ENCODE measurements at places on chromosomes 2 and 18.
A peak's percentile ranks its signal among the peaks of the same experiment; 100 is the strongest.

DNA sequence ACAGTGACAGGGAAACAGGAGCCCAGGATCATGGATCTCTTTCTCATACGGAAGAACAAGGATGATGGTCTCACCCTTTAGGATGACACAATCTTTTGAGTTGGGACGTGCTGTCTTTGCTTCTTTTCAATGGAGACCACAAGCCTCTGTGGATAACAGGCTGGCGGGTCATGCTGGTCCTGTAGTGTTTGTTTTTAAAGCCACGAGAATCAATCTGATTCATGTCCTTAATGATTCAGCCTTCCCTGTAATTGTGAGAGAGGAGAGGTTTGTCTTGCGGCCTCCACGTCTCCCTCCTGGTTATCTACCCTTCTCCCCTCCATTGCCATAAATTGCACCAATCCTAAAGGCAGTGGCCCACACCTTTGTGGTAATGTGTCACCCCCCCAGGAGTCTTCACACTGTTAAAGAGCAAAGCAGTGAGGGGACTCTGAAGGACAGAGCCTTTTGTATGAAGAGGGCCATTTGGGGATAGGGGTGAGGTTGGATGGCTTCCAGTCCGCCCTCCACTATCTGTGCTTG, 87.7 kb upstream of the TGFA start:
- DNase-seq, result no peak

DNA sequence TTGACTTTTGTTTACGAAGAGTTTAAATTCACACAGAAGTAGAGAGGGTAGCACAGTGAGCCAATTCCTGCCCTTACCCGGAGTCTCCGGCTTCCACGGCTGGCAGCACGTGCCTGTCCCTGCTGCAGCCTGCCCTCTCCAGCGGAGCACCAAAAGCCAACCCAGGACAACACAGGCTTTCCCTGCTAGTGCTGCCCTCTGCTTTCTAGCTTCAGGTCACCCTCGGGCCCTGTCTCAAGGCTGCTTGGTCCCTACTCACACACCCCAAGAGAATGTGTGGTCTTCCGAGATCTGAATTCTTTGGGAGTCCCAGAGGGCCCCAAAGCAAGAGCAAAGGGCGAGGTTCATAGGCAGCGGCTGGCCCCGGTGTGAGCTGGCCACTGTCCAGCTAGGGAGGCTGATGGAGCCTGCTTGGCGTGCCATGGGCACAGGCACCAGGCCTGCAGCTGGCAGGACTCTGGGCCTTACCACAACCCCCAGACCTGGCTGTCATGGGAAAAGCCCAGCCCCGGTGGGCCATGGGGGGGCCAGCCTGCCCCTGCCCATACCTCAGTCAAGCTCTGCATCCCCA, 7.0 kb upstream of the HS6ST1 start:
- DNase-seq, result no peak

DNA sequence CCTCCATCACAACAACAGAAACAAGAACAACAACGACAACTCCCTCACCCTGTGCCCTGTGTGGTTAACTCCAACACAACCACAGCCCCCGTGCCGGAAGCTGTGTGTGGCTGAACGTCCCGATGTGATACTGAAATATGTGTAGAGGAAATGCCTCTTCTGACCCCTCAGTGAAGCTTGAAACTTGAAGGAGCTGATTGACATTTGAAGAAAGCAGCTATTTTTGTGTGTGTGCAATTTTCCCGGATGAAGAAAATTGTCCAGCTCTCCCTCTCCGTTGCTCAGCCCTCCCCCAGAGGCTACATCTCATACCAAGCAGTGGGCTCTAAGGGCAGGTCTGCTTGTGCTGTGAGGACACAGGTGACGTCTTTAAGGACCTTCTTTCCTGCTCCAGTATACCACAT, 173.8 kb downstream of the ICOS start:
- DNase-seq, result peak; percentile 16

DNA sequence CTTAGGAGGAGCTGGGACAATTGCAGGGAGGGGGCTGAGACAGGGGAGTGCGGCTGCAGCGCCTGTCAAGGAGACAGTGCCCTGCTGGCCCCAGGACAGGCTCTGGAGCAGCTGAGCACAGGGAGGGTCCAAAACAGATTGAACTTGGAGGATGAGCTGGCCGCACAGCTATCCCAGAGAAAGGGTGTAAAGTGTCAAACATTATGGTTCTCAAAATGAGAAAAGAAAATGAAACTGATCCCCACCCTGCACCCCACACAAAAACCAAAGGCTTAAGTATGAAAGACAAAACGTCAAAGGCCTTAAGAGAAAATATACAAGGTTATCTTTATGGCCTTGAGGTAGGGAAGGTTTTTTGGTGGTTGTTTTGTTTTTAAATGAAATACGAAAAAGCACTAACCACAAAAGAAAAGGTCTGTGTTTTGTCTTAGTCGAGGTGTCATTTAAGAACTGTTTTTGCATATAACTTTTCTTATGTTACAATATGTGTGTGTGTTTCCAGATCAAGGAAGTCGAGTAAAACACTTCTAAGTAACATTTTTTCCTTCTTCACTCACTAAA, 111.8 kb downstream of the HDAC4 start:
- DNase-seq, result peak; percentile 79

DNA sequence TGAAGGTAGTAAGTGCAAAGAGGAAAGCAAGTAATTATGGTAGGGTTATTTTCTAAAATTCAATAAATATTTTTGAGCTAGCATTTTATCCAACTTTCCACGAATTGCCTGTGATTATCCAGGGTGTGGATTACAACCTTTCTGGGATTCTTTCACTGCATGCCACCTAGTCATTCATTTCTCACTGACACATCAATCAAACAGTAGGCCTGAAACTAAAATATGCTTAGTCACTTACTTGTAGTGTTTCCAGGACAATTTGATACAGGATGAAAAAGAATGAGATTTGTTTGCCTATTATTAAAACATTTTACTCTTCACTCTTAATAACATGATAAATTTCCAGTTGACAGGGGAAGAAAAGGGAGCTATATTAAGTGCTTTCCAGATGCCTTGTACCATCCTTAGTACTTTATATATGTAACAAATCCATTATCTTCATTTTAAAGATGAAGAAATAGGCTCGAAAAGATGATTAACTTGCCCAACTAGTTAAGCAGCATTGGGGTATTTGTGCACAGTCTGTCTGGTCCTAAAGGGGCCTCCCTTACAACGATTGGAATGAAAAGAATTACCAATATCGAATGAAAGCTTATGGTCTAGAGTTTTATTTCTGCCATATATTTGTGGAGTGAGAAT, 70.4 kb downstream of the KCTD1 start:
- DNase-seq, result no peak

- DNase-seq, result no peak
Measured at GRCh38 chr2:172834881-172835280, 99.2 kb downstream of the RAPGEF4 start.

- DNase-seq, result no peak
Measured at GRCh38 chr2:180146541-180146940, 139.4 kb upstream of the CWC22 start.

DNA sequence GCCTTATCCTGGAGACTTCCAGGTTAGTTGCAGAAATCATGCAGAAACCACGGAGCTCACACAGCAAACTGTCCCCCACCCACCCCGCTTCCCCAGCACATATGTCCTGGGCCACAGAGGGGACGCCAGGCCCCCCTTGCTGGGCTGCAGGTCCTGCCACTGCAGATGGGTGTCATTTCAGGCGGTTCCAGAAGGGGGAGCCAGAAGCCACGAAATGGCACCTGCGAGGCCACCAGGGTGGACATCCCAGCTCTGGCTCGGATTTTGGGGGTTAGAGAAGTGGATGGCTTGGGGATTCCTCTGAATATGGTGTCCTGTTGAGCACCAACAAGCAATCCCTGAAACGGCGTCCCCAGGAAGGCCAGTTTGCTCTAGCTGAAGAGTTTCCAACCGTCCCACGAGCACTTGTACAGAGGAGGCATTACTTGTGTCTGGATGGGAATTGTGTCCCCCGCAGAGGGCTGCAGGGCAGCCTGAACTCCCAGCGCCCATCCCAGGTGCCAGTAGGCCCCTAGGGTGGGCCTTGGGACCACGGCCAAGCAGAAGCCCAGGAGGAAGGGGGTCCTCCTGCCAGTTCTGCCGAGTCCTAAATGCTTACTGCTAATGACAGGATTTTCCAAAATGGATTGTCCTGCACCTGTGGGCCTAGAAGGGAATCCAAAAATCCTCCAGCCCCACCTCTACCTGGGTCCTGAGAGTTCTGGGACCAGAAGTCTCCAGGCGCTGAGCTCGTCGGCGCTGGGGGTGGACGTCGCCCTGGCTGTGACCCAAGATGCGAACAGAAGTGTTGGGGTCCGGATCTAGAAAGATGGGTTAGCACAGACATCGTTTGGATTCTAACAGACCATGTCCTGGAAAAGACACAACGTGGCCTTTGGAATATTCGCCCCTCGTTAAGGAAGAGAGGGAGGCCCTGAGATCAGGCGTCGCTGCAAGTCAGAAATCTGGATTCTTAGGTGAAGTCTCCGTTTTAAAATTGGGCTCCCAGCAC, 14.6 kb upstream of the NFATC1 start:
- DNase-seq, result peak; percentile 88

DNA sequence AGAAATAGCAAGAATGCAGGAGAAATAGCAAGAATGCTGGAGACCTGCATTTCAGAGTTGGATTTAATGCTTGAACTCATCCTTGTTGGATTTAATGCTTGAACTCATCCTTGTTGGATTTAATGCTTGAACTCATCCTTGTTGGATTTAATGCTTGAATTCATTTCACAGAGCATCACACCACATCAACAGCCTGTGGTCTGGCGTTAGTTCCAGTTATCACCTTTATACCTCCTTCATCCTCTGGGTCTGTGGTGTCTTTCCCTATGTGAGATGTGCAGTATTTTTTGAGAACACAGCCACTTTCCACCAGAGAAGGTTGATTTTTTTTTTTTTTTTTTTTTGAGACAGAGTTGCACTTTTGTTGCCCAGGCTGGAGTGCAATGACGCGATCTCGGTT, 546.4 kb upstream of the SOX11 start:
- DNase-seq, result no peak

GRCh38 chr2:37630301-37630700, 41.1 kb downstream of the CDC42EP3 start:
- DNase-seq, result no peak

DNA sequence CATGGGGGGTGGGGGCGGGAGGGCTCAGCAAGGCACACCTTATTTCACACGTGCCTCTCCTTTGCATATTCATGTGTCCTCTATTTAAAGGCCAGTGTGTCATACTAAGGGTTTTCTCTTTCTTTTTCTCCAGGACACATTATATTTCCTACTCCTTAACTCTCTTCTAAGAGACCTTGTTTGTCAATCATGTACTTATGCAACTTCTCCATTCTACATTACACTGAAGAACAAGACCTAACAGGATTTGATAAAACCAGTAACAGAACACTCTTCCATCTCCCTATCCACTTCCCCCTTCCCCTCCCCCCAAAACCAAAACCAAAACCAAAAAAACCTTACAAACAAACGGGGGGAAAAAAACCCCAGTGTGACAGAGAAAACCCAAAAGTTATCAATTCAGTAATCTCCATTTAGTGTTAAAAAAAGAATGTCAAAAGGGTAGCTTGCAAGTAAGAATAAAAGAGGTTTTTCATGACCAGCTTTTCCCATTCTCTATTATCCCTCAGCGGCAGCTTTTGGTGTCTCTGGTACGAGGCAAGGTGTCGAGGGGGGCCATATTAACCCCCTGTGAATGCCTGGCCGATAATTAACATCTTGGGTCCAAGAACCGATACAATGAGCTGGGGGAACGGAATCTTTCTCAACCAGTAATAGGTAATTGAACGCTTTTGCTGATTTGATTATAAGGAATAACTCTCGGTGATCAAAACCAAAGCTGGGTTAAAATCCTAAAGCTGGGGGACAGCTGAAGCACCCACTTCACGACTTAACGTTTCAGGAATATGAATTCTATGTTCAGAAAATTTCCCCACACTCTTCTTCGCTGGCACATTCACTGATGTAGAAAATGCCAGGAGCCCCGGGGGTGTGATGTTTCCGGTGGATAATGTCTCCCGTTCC, 191.0 kb upstream of the TCF4 start:
- peak; percentile 8 for DNase-seq

GRCh38 chr2:122100346-122100745, 344.9 kb downstream of the TSN start:
- DNase-seq, result no peak

DNA sequence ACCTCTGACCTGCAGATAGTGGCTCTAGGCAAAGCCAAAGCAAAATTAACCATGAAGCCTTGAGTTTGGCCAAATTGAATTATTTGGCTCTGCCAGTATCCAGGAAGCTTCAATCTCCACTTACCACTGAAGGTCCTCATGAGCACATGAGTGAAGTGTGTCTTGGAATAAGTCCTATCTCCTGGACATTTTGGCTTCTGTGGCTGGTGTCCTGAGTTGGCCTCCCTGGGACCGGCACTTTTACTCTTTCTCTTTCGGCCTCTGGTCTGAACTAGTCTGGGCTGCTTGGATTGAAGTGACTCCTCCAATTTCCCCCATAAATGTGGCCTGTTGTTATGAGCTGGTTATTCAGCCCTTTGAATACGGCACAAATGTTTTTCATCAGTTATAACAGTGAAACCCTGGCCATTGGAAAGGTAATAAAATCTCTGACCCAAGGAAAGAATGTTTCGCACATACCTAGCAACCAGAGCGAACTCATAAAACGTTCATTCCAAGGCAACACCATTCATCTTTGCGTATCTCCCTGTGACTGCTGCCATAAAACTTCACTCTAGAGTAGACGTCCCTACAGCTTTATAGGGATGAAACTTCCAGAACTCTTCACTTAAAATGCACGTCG, 216.4 kb downstream of the LPIN1 start:
- DNase-seq, result no peak

All from GM13976 (cell line).